Left renal pelvis (tissue), 4 donors: ENCODE measurements at places on chromosomes 1 and 21. TPM values are rescaled to one million over a fixed set of nuclear protein-coding genes. Genes with fewer than 3 reads are reported as not detected.

Gene ACAP3
- polyA plus RNA-seq = 18.3 TPM

Gene UBIAD1
- 16.3 TPM for polyA plus RNA-seq

Gene C8A
- 0.60 TPM for polyA plus RNA-seq

Gene SPRR1B
- polyA plus RNA-seq = not detected

Gene TMEM61
- polyA plus RNA-seq = 1.3 TPM

Gene INKA2
- polyA plus RNA-seq = 1.5 TPM

Gene SKI
- 51.6 TPM for polyA plus RNA-seq

Gene GPR3
- polyA plus RNA-seq = 0.60 TPM
